Naive thymus-derived CD8-positive, alpha-beta T cell (primary cell): ENCODE measurements at places on chromosomes 13 and 19.

GRCh38 chr13:27821566-27821965 is 29.3 kb downstream of the GSX1 start:
- no peak for DNase-seq

GRCh38 chr13:44230071-44230470 is 143.6 kb upstream of the SERP2 start:
- DNase-seq = no peak

- no peak for DNase-seq
These were observed 10.2 kb downstream of the DHRS12 start for GRCh38 chr13:51793570-51794271.

DNA sequence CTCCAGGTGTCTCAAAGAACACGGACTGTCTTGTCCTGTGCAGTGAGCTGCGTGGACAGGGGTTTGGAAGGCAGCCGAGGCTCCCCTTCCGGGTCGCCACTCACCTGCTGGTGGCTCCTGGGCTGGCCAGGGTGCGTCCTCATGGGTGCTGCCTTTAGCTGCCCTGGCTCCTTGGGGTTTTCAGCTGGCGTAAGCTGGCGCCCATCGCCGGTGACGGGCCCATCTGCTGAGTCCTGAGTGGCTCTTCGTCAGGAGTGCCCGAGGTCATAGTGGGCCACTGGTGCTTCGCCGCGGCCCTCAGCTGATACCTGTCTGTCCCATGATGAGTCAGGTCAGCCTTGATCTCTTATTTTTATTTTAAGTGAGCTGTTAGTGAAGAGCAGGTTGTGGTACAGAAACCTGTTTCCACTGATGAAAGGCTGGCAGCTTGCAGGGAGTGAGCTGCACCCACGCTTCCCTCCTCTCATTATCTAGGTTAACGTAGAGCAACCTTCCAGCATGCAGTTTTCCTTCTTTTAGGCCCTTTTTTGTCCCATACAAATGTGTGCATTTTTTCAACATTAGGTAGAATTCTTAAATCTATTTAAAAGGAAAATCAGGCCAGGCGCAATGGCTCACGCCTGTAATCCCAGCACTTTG is 18.4 kb downstream of the EPN1 start:
- DNase-seq = no peak

DNA sequence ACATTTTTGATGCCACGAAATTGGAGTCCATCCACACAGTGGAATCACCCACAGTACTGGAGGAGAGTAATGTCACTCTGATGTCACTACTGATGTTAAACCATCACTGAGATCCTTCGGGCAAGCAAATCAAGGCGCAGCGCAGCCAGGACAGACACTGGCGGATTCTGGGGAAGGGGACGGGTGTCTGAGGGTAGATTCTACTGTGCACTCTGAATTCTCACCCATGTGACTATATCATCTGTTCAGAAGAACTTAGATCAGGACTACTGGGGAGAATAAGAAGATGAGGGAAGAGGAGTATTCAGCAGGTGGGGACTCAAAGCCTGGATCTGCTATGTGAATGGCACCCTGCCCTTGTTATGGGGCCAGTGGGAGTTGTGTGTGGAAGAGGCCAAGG is 12.6 kb upstream of the SIGLEC6 start:
- DNase-seq = no peak

GRCh38 chr19:3969435-3970312 is 1.2 kb downstream of the DAPK3 start:
- no peak for DNase-seq

DNA sequence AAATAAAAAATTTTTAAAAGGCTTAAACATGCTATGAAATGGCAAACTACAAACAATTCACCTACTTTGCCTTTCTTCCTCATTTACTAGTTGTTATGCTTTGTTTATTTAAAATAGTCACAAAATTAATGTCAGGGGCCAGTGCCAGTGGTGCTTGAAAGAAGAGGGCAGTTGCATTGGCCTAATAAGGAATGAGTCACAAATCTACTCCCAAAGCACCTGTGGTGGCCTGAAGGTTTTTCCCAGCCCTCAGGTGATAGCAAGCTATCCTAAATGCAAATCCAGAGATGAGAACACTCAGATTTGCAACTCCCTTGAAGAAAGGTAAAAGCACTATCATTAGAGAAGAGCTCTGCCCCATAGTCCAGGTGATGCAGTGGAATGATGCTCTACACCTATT is 103.6 kb downstream of the MBNL2 start:
- no peak for DNase-seq

- DNase-seq = no peak
These were observed 40.0 kb downstream of the COL4A2 start for GRCh38 chr13:110347088-110347487.

DNA sequence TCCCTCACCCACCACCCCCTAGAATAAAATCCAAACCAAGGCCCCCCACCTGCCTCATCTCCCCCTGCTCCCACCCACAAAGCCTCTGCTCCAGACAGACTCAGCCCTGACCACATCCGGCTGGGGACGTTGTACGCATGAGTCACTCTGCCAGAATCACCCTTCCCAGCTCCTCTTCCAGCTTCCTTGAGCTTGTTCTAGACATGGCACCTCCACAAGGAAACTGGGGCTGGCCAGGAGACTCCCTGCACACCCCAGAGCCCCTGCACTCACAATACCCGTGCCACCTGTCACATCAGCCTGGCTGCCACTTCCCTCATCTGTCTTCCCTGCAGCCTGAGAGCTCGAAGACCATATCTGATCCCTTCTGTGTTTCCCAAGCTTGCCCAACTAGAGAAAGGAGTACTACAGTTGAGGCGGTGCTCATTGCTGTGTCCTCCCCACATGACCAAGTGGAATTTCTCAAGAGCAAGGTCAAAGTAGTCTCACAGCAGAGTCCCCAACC is 9.7 kb downstream of the DEDD2 start:
- no peak for DNase-seq

DNA sequence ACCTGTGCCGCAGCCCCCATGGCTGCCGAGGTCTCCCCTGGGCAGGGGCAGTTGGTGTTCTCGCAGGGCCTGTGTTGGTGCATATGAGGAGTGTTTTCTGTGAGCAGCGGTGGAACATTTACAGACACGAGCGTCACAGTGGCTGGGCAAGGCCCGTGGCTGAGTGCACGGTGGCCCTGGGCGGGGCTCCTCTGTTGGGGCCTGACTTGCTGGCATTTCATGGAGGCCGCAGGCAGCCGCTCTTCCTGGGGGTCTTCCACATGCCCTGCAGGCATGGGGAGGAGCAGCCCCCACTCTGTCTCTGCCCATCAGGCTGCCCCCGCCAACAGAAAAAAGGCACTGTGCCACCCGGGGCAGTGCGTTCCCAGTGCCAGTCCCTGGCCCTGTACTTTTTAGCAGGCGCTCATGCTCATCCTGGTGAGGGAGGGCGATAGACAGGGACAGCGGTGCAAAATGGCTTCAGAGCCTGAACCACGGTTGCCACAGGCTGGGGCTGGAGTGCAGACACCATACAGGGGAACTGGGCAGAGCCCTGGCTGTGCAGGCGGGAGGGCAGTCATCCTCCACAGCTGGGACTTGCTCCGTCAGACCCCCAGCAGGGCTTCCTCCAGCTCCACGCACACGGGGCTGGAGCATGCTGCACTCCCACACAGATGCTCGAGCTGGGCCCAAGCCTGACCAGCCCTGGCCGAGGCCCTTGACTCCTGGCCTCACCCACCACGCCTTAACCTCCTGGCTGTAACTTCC is 23.5 kb downstream of the TFDP1 start:
- DNase-seq = no peak

DNA sequence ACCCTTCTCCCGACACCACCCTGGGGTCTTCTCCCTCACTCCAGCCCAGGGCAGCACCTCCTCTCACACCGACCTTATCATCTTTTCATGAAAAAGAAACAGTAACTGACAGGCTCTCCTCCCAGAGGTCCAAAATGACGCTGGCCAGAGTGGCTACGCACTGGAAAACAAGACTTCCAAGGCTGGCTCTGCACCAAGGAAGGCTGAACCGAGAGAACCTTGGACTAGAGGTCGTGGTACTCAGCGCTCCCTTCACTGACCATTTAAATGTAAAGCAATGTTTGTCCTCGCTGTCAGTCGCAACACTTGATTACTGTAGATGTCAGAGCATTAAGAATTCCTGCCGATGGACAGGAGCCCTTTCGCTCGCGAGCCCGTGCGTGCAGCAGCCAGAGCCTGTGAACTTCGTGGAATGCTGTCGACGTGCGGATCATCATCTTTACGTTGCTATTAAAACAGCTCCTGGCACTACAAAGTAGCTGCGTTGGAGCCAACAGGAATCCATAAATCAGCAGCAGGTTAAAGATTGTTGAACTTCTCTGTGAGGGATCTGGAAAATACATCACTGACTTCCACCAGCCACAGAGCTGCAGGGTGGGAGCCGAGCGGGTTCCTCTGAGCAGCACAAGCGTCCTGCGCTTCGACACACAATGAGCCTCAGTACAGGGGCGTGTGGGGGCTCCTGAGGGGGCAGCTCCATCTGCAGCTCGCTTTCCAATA is 125.5 kb upstream of the MCF2L start:
- DNase-seq = no peak

DNA sequence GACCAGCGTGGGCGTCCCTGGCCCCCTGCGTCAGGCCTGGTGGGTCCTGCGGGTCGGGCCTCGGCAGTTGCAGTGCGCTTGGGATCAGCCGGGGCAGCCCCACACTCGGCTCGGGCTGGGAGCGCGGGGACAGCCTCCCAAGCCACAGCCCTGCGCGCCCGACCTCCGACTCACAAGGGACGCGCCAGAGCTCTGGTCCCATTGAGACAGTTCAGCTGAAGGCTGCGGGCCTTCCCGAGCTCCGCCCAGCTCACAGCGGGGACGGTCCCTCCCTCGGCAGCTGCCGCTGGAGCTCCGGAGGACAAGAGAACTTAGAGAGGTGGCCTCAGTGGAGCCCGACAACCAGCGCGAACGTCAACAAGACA is 45.7 kb upstream of the ZNF730 start:
- DNase-seq = no peak

- DNase-seq = peak; percentile 60
These were observed 10.4 kb upstream of the TYK2 start for GRCh38 chr19:10390652-10391286.

GRCh38 chr13:48009284-48009683 is 8.2 kb upstream of the SUCLA2 start:
- no peak for DNase-seq

- no peak for DNase-seq
These were observed 33.6 kb upstream of the LPAR6 start for GRCh38 chr13:48446464-48446863.

DNA sequence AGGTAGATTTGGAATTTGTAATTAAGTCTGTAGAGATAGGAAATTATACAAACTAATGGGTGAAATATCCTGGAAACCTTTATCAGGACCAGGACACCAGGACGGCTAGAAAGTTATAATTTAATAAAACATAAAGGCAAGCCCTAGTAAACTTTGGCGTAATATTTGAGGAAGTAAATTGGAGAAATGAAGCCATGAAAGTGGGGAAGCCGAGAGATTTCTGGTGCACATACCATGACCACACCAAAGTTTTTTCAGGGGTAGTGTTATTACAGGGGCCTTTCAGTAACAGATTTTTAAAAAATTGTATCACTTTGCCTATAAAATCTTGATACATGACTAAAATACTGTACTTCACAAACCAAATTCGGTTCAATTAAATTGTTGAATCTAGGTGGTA is 54.7 kb upstream of the URAD start:
- no peak for DNase-seq

DNA sequence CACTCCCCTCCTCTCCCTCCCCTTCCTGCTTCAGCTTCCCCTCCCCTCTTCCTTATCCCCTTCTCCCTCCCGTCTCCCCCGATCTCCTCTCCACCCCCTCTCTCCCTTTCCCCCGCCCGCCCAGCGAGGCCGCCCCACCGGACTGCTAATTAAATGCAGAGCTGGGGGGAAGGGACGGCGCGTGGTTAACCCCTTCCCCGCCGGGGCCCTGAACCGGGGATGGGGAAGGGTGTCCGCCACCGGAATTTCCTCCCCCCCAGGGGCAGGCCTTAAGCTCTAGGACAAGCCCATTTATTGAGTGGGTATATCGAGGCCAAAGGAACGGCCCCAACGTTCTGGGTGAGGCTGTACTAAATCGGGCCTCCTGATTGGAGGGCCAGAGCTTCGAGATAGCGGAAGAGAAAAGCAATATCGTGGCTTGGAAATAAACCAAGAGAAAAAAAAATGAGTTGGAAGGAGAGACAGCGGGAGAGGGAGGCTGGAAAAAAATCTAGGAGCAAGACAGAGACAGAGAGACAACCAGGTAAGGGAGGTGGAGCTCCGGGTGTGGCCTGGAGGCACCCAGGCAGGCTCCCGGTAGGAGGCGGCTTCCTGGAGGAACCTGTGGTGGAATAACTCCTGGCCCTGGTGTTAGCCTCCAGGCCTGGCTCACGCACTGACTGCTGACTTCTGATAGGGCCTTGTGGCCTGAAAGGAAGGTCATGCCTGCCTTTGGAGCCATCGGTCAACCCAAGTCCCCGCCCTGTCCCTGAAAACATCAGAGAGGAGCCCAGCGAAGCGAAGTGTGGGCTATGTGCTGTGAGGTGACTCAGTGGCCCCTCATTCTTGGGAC is 11.6 kb upstream of the JUND start:
- DNase-seq = no peak

DNA sequence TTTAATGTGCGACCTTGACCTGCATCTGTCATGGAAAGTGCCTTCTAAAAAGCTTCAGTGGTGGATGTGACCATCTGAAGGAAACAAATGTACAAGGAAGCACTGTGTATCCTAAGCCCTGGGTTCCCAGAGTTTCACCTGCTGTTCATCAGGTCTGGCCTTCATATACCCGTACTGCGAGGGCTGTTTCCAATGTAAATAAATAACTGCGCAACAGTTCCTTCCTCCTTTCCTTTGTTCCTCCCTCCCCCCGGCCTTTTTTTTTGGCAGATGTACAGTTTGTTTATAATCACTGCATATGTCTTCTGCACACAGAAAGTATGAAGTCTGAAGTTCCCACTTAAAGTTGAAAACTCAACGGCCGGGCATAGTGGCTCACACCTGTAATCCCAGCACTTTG is 5.2 kb downstream of the FAAP24 start:
- no peak for DNase-seq

GRCh38 chr13:71912524-71912923 is 45.5 kb upstream of the DACH1 start:
- DNase-seq = no peak

GRCh38 chr13:21152251-21152899 is 24.0 kb downstream of the SKA3 start:
- no peak for DNase-seq

GRCh38 chr19:17943274-17944221 is 10.7 kb downstream of the CCDC124 start:
- DNase-seq = no peak

GRCh38 chr13:59975807-59976435 is 187.8 kb downstream of the DIAPH3 start:
- DNase-seq = no peak
